ENCODE measurements at places on chromosomes 4 and X.

DNA sequence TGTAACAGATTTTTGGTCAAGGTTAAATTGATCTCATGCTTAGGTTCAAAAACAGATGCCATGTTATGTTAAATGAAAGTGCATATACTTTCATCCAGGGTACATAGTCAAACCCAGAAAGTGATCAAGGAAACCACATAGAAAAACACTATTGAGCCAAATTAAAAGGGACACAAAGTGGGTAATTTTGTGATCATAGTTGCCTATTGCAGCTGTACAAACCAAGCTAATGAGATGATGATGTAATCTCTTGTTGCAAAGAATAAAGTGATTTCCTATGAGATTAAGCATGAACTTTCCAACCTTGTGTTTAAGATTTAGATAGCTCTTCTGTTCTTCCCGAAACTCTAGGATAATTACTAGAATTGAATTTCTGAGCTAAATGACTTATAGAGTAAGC is 20.2 kb upstream of the LIMCH1 start:
- no peak for DNase-seq

DNA sequence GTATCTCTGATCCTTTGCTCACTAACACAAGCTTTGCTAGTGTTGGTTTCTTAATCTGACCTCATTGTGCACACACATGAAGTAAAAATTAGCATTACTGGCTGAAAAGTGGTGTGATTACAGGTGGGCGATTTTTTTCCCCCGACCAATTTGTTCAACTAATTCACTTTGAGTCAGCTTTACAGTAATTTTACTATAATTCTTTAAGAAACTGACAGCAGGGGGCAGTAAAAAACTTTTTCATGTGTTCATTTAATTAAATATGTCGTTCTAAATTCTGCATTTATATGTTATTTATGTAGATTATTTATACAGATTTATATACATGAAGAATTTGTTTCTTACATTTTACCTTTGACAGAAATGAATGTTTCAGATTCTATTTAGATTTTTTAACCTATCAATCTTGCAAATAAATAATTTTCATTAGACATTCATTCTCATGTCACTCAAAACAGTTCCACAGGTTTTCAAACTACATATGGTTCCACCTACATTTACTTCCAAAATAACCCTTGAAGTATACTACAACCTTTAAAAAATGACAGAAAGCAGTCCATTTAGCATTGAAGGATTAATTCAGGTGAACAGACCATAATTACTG is 17.5 kb downstream of the PALLD start:
- DNase-seq = no peak

- no peak for DNase-seq
These were observed 31.6 kb downstream of the IQCM start for GRCh38 chr4:149784018-149784417.

- DNase-seq = no peak
These were observed 27.1 kb downstream of the DDX60L start for GRCh38 chr4:168453146-168453545.

GRCh38 chrX:103792916-103793544 is 16.4 kb downstream of the PLP1 start:
- DNase-seq = no peak

- DNase-seq = no peak
These were observed 133.0 kb downstream of the ZC4H2 start for GRCh38 chrX:64843224-64843623.

- no peak for DNase-seq
These were observed 9.5 kb downstream of the XPNPEP2 start for GRCh38 chrX:129748305-129748704.

DNA sequence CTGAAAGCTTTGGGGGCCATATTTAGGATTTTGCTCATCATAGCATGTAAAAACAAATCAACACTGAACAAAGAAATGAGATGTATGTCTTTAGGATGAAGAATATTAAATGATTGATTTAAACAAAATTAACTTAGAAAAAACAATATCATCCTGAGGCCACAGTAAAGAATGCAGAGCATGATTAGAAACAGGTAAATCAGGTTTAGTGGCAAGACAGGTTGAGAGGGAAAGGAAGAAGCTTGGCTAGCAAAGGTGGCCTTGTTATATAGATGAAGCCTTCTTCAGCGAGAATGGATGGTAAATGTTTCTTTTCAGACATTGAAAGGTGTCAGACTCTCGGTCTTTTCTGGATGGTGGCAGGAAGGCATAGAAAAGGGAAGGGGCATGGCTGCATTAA is 11.9 kb upstream of the MAGEB16 start:
- DNase-seq = no peak

GRCh38 chr4:874056-874455 is 48.1 kb upstream of the CPLX1 start:
- DNase-seq = no peak

- no peak for DNase-seq
These were observed 83.3 kb downstream of the CLDN34 start for GRCh38 chrX:10050481-10050880.

DNA sequence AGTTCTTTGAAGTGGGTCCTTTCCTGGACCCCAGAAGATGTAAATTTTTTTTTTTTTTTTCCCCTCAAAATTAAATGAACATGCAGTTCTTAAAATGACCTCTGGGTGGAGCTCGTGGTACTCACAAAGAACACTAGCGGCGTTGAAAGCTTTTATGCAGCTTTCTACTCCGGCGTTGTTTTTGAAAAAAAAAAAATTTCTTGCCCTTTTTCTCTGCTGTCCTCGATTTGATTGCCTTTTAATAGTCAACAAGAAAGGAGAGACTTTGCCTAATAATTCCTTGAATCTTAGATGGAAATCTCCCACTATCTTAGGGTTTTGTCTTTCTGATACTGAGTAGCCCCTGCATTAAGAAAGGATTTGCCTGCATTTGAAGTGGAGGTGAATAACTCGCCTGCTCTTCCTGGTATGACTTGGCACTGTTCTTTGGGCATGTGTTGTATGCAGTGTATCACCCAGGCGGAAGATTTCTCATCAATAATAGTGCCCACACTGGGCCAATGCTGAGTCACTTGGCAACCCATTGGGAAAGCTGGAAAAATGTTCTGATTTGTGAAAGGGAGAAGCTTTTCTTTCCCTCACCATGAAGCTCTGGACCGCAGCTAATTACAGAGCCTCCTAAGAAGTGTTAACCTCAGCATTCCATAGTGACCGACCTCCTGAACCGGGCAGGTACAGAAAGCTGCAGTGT is 104.0 kb downstream of the PHEX start:
- no peak for DNase-seq

- no peak for DNase-seq
These were observed 205.7 kb downstream of the AR start for GRCh38 chrX:67749536-67749935.

DNA sequence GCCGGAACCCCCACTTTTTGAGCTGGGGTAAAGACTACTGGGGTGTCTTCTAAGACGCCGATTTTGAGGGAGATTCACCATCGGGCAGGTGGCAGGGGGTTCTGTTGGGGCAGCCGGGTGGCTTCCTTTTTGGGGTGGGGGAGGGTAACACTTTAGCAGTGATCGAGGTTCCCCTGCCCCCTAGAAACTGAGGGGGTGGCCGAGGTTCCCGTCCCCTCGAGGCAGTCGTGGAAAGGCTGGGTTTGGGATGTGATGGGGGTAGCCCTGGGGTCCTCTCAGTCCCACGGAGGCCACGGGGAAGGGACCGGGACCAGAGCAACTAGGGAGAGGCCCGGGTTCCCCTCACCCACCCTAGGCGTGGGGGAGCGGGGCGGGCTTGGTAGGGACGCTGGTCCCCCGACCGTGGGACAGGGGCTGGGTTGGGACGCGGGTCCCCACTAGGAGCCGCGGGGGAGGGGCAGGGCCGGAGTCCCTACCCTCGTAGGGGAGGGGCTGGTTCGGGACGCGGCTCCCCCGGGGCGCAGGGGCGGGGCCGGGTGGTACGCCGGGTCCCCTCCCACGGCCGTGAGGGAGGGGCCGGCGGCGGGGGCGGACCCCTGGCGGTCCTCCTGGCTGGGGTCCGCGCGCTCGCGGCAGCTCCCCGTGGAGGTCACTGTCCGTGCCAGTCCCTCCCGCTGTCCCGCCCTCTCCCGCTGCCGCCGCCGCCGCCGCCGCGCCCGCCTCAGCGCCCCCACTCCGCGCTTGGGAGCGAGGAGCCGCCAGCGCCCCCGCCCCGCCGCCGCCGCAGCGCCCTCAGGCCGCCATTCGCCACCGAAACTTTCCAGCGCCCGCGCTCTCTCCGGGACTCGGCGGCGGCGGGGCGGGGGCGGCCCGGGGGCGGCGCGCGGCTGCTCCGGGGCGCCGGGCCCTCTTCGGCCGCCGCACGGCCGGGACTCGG is at the start of gene TBL1X:
TBL1X (plus strand) TSS at position 624 of the 937 bp plus-strand sequence. CDS start 188,529 bp downstream, outside the sequence.
- peak; percentile 39 for DNase-seq

- no peak for DNase-seq
These were observed 45.5 kb upstream of the FAM241A start for GRCh38 chr4:112099701-112100297.

- DNase-seq = no peak
These were observed 17.0 kb upstream of the CCKAR start for GRCh38 chr4:26507286-26507685.

DNA sequence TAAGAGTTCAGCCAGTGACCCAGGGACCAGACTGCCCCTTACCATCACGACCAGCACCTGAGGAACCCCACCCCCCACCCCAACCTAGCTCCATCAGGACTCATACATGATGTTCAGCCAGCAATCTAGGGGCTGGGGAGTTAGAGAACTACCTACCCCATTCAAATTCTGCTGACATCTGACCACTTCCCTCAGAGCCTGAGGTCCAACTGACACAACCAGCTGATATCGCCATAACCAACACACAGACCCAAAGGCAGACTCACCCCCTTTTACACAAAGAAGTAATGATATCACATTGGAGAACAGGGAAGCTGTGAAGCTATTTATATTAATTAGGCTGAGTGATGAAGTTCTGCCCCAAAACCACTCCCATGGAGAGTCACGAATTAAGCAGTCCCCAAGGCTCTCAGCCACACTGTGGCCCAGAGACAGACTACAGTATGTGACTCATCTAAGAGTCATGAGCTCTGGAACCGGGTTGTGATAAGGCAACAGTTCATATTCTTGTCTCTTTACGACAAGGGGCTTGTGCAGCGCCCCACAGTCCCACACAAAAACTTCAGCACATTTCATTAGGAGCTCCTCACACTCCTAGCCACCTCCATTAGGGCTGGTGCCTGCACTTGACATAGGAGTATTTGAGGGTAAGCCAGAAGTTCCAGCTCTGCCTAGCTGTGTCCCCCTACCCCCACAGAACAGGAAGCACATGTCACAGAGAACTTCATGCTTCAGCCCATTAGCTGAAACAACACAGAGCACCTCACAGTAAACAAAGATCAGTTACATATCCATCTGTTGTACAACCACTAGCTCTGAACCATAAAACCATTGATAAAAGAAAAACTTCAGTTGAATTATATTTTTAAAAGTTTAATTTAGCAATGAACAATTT is 184.7 kb upstream of the ZCCHC13 start:
- DNase-seq = no peak

DNA sequence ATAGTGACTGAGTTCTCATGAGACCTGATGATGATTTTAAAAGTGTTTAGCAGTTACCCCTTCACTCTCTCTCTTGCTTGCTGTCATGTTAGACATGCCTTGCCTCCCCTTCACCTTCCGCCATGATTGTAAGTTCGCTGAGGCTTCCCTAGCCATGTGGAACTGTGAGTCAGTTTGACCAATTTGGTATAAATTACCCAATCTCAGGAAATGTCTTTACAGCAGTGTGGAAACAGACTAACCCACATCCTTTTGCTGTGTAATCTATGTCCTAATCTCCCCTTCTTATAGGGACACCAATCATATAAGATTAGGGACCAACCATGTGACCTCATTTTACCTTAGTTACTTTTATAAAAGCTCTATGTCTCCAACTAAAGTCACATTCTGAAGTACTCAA is 677.8 kb downstream of the ADGRL3 start:
- DNase-seq = no peak

DNA sequence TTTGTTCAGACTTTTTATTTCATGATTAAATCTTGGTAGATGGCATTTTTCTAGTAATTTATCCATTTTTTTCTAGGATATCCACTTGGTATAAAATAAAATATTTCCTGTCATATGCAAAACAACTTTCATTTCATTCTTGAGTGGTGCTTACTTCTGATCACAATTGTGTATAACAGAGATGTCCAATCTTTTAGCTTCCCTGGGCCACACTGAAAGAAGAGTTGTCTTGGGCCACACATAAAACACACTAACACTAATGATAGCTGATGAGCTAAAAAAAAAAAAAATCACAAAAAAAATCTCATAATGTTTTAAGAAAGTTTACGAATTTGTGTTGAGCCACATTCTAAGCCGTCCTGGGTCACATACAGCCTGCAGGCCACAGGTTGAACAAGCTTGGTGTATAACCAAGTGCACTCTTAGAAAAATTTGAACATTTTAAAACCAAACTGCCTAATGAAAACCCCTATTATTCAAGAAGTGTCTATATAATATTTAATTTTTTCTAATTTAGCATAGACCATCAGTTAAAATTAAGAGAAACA is 41.3 kb upstream of the SPP1 start:
- no peak for DNase-seq

GRCh38 chrX:136768469-136769084 is 12.2 kb downstream of the ARHGEF6 start:
- no peak for DNase-seq

DNA sequence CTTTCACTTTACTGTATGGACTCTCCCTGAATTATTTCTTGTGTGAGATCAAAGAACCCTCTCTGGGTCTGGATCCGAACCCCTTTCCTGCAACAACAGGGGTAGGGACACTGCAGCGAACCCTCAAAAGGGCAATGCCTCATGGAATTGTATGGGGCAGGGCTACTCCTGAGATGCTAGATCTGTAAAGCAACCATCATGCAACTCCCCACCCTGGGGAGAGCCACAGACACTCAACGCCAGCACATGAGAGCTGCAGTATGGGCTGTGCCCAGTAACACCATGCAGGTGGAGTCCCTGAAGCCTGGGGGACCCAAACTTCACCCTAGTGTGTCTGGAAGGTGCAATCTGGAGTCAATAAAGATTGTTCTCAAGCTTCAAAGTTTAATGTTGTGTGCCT is 304.7 kb downstream of the DCHS2 start:
- DNase-seq = no peak

GRCh38 chr4:108555701-108556100 is 64.7 kb upstream of the RPL34 start:
- DNase-seq = no peak

Data from head of caudate nucleus (tissue), 42 donors.